Foreskin melanocyte (primary cell): ENCODE measurements at places on chromosomes 7 and 10.

DNA sequence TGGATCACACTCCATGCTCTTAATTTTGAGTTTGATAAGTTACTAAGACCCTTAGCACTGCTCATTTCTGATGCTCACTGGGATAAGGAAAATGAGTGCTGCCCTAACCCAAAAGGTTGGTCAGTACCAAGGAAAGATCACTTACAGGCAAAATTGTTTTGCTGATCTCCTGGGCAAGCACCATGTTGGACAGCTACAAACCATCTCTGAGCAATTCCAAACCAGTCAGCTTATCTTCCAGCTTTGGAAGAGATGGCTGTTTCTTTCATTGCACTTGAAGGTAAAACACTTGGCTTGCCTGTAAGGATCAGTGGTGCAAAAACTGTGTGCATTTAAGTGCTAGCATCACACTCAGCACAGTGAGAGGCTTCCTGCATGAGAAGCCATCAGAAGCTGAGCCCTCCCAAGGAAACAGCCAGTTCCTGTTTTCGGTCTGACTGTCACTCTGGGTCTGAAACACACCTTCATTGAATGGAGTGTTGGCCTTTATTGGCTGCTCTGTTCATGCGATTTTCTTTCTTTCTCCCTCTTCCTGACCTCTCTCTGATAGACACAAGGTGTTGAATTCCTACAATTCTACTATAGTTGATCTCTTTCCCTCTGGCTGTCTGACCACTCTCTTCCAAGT, 126.4 kb upstream of the GHITM start:
- DNase-seq: no peak

DNA sequence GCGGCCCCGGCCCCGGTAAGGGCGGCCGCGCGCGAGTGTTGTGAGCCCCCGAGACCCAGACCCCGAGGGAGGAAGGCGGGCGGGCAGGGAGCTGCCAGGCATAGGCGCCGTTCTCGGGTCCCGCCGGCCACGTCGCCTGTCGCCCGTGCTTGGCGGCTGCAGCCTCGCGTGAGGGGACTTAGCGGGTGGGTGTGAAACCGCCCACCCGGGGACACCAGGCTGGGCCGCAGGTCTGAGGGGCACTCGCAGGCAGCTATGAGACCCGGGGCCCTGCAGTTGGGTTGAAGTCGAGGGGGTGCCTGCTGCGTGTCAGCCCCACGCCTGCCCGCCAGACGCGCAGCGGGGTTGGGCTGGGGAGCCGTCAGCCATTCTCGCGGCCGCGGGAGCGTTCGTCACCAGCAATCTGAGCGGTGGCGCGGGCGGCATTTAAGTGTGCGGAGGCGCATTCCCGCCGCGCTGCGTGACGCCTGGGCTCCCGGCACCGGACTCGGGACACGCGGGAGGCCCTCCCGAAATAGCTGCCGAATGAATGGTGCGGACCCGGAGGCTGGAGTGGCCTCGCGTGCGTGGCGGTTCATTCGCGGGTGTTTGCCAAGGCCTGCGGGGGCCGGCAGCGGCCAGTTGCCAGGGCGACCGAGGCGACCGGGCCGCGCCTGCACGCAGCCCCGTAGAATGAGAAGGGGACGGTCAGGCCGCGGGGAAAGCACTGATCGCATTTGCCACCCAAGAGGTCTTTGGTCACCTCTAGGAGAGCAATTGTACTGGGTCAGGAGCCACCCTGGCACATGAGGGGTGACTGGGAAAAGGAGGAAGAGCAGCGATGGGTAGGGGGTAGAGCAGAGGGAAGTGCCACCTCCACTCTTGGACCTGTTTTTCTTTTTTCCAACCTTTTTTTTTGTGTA, 750 bp downstream of the ZNF398 start:
- peak; percentile 27 for DNase-seq

GRCh38 chr10:91050371-91051034, 129.6 kb upstream of the ANKRD1 start:
- DNase-seq: no peak

DNA sequence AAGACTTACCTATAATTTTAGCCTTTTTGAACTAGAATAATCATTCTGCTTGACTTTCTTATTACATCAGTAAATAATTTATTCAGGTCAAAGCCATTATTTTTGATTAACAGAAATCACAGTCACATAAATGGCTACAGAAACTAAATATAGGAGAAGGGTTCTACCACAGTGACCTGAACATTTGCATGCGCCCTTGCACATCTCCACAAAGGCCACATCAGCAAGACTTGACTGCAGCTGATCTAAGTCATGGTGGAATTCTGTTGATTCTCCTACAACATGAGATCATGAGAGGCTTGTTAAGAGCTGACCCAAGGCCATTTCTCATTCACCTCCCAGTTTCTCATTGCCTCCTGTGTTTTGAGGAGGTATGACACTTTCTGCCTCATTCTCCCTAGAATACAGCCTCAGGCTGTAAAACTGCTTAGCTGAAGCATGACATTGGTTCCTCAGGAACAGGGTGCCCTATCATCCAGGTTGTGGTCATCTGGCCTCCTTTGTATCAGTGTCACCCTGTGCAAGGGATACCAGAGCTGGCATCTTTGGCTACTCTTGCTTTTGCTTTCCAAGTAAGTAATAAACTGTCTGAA, 6.7 kb upstream of the IMMP2L start:
- DNase-seq: no peak

- DNase-seq: no peak
Observed at GRCh38 chr7:2041496-2042367, 191.0 kb downstream of the MAD1L1 start.

DNA sequence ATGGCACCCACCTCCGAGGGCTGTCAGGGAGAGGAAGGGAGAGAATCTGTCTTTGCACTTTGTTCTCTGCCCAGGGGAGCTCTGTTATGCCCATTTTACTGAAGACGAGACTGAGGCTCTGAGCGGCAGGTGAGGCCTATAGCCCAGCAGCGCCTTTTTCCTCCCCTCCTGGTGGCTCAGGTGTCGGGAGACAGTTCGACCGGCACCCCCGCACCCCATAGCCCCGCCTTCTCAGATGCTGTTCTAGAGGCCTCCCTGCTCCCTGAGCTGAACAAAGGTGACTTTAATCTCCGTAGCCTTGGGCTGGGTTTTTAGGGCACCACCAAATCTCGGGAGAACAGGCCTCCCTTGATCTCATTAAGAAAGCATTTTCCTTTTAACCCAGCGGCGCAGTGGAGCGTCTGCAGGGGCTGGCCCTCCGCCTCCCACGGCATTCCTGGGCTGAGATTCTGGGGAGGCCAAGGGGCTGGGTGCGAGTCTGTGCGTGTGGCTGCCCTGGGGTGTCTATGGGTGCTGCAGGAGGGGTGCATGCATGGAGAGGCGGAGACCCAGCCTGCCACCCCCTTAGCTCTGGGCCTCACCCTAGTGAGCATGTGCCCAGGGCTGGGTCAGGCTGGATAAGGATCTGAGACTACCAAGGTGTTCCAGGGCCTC, 3.3 kb downstream of the LFNG start:
- peak; percentile 39 for DNase-seq

GRCh38 chr10:90222372-90222771, 521.0 kb downstream of the KIF20B start:
- DNase-seq: no peak

- DNase-seq: no peak
Observed at GRCh38 chr7:147510923-147511322, 1079.6 kb upstream of the C7orf33 start.

DNA sequence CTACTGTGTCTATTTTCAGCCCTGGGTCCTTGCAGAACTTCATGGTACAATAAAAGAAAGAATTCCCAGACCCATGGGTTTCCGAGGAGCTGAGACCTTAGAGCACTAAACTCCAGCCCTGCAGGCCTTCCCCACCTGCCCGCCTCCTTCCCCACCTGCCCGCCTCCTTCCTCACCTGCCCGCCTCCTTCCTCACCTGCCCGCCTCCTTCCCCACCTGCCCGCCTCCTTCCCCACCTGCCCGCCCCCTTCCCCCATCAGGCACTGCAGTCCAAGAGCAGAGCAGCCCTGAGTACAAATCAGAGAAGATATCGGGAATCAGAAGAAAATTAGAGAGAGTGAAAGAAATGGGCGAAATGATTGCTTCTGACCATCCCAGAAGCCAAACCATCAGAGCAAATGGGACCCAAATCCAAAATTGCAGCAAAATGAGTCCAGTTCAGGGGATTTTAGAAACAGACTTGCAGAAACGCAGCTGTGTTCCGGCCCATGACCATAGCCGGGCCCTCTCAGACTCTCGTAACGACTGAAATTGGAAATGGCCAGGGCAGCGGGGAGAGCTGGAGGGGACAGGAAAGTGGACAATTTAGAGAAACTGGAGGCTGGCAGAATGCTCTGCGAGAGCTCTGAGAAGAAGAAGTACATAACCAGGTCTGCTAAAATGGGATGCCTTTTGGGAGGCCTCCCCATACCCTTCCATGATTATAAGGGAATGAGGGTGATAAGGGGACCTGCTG, 568.4 kb downstream of the TCERG1L start:
- no peak for DNase-seq
